ENCODE measurements at places on chromosomes 1 and 21.

DNA sequence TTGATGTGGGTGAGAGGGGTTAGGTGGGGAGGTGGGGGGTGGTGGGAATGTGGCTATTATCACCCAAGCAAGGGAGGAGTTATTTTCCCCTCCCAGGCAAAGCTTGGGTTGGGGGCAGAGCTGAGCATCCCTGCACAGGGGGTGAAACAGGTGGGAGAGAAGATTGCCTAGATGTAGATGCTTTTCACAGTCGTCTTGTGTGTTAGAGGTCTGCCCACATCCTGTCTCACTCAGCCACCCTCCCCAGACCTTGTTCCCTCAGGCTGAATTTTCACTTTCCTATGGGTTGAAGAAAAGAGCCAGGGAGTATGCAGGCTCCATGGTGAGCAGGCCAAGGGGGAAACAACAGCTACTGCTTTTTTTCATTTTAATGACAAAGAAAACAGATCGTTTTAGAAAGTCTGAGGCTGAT is 223.5 kb downstream of the KIF26B start:
- peak; percentile 1 for DNase-seq

DNA sequence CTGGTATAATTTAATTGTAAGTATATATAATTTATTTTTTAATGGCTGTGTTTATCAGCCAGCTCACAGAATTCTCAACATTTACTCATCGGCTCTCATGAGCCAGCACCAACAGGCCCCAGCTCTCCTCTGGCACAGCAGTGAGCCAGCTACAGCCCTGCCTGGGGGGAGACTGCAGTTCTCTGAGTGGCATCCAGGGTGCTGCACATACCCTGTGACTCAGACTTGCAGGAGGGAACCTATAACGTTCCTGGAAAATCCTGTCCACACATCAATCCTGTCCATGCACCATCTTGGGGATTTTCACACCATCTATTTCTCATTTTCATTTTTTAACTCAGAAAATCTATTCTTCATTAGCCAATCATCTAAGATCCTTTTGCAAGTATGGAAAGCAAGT is 36.5 kb downstream of the FHAD1 start:
- DNase-seq, result no peak

DNA sequence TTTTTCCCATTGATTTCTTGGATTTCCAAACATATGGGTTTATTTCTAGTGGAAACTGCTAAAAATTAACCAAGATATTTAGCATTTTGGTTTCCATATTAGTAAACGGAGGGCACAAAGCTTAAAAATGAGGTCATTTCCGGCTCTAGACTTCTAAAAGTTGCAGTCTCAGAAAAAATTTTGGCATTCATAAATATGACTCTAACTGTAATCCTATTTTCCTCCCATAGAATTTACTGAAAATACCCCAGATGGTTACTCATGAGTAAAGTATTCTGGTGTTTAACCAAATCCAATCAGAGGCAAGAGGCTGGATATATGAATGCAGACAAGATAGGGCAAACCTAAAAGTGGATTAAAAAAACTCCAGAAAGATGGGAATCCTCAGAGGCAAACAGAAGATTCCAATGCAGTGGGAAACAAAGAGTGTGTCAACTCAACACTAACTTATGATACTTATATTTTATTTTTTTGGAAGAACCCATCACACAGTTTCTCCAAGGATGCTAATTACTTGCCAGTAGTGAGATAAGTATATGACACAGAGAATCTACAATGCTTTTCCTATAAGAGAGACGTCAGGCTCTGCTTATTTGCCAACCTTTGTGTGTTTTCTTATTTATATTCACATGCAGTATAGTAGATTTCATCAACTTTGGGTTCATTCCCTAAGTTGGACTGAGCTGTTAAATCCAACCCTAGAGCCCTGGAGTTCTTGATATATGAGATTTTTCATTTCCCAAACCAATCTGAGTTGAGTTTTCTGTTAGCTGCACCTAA is 90.1 kb upstream of the BCL10 start:
- DNase-seq, result no peak

DNA sequence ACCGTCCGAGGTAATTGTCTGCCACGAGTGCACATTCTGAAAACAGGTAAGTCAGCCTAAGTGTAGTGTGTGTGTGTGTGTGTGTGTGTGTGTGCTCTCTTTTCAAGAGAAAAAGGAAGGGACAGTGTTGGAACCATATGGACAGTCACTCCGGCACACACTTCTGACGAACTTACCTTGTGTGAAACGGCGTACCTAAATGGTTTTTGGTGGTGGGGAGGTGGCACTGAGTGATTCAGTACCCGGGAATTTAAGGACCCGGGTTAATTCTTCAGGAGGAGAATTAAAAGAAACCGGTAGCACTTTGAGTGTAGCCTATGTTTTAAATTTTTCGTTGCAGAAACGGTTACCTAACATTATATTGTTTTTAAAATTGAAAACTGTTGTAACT is 286 bp downstream of the ODR4 start:
- DNase-seq, result no peak

GRCh38 chr21:42414928-42415769 is 11.4 kb downstream of the UBASH3A start:
- DNase-seq, result peak; percentile 92

- DNase-seq, result no peak
Observed at GRCh38 chr1:24155011-24155782, 12.3 kb upstream of the IL22RA1 start.

GRCh38 chr1:101051688-101052638 is 26.4 kb upstream of the DPH5 start:
- no peak for DNase-seq

DNA sequence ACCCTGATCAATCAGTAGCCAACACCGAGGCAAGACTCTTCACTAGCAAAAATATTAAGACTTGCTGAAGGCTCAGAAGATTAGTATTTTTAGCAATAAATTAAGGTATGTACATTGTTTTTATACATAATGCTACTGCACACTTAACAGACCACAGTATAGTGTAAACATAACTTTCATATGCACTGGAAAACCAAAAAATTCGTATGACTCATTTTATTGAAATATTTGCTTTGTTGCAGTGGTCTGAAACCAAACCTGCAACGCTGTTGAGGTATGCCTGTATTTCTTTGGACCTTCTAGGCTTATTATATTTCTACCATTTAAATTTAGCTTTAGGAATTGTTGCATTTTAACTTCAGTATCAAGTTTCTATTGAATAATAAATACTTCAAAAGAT is 65.8 kb upstream of the BCL9 start:
- DNase-seq, result no peak

- no peak for DNase-seq
Observed at GRCh38 chr1:222522105-222522915, 25.6 kb downstream of the HHIPL2 start.

- DNase-seq, result no peak
Observed at GRCh38 chr1:11067716-11068599, 8.1 kb upstream of the SRM start.

- DNase-seq, result no peak
Observed at GRCh38 chr1:37290718-37291117, 183.7 kb upstream of the ZC3H12A start.

Measured in CD4-positive, alpha-beta T cell treated with Interleukin-2 at 100 ng/mL for 4 hours (primary cell).